ENCODE measurements at places on chromosomes 4 and X. TPM values are rescaled to one million over a fixed set of nuclear protein-coding genes. Genes with fewer than 3 reads are reported as not detected.

- no peak for DNase-seq
Observed at GRCh38 chr4:159003420-159004253, 99.2 kb upstream of the RAPGEF2 start.

DNA sequence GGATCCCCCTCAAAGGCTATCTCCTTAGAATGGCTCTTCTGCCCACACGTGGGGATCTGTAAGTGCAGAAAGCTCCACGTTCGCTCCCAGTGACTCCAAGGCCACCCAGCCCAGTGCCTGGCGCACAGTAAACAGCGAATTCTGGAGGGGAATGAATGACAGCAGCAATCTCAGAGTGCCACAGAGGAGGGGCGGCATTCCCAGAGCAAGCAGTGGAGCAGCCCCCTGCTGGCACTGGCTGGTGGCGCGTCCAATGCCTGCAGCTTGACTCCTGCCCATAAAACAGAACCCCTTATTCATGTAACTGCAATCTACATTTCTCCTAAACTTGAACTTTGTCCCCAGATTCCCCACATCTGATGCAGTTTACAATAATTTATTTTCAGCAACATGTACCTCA lies 6.9 kb upstream of the HELT start:
- no peak for DNase-seq

GRCh38 chr4:171025343-171025742 lies 787.9 kb upstream of the GALNTL6 start:
- DNase-seq: no peak

DNA sequence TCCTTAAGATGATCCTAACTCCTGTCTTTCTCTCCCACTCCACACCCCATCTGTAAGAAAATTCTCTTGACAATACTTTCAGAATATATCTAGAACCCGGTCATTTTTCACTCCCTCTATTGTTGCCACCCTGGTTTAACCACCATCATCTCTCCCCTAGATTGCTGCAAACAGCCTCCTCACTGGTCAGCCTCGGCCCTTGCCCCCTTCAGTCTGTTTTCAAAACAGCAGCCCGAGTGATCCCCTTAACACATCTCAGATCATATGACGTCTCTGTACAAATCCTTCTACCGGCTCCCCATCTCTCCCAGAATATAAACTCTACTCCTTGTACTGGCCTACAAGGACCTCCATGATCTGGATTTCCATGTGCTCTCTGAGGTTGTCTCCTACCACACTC lies 35.2 kb upstream of the F9 start:
- no peak for DNase-seq

DNA sequence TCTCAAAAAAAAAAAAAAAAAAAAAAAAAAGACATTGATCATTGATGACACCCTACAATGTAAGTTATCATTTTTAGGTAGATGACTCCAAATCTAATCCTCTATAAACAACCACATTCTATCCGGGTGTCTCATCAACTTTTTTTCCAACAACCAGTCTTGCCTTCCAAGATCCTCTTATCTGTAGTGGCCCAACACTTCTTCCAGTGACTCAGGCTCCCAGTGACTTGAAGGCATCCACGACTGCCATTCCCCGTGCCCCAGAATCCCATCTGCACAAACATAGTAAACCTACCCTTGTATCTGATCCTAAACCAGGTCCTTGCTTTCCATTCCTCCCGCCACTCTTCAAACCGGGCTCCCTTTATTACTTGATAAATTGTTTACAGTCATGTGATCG lies 15.6 kb upstream of the TSPAN5 start:
- DNase-seq: no peak

DNA sequence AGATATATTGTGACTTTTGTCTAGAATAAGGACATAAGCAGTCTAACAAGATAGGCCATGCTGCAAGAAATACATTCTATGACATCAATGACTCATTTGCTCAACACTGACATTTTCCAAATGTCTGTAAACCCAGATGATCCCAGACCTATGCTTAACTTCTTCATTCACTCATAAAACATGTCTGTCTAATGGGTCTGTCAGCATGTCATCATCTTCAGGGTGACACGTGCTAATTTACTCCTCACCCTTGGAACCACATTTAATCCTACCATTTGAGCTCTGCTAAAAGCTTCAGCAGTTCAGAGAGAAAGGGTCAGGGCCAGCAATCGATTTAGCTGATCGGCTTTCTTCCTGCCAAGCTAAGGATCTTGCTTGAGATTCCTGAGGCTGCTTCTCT lies 109.4 kb upstream of the MAP3K15 start:
- no peak for DNase-seq

GRCh38 chrX:100850317-100850716 lies 23.8 kb downstream of the NOX1 start:
- no peak for DNase-seq

GRCh38 chrX:93528917-93529316 lies 144.5 kb downstream of the NAP1L3 start:
- DNase-seq: no peak

DNA sequence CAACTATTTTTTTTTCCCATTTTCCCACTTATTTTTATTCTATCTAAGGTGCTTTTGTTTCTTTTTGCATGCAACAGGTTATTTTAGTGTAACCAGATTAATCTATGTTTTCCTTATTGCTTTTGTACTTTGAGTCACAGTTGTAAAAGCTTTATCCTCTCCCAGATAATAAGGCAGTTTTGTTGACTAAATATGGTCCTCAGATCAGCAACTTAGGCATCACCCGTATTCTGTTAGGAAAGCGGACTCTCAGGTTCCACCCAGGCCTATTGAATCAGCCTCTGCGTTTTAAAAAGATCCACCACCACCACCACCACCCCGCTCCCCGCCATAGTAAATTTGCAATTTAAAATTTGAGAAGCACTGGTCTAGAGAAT lies 58.6 kb upstream of the USP9X start:
- DNase-seq: no peak

- no peak for DNase-seq
Observed at GRCh38 chr4:76585272-76585671, 150.2 kb downstream of the SHROOM3 start.

DNA sequence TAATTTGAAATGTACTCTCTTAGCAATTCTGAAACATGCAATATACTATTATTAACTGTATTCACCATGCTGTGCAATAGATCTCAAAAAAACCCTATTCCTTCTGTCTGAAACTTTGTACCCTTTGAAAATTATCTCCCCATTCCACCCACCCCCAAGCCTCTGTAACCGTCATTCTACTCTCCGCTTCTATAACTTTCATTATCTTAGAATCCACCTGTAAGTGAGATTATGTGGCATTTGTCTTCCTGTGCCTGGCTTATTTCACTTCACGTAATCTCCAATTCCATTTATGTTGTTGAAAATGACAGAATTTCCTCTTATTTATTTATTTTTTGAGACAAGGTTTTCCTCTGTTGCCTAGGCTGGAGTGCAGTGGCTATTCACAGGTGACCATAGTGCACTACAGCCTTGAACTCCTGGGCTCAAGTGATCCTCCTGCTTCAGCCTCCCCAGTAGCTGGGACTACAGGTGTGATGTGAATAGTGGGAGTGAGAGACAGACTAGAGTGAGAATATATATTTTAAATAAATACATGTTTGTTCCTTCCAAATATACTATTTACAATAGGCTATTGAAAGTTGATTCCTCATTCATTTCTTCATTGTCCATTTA lies 30.5 kb downstream of the VSIG4 start:
- no peak for DNase-seq

PNCK gene
- total RNA-seq: 1.6 TPM

NLRP2B gene
- 0.13 TPM for total RNA-seq

TMEM184C gene
- total RNA-seq: 31.7 TPM

THOC2 gene
- total RNA-seq: 95.1 TPM

SPP1 gene
- 254 TPM for total RNA-seq

GPC4 gene
- total RNA-seq: 27.5 TPM

Measured in sciatic nerve (tissue), 2 donors.